Skeletal muscle cell (primary cell): ENCODE measurements at places on chromosomes 16 and 17.
A peak's percentile ranks its signal among the peaks of the same experiment; 100 is the strongest.

- DNase-seq = no peak
Measured at GRCh38 chr17:57614742-57615141, 130.4 kb downstream of the CCDC182 start.

DNA sequence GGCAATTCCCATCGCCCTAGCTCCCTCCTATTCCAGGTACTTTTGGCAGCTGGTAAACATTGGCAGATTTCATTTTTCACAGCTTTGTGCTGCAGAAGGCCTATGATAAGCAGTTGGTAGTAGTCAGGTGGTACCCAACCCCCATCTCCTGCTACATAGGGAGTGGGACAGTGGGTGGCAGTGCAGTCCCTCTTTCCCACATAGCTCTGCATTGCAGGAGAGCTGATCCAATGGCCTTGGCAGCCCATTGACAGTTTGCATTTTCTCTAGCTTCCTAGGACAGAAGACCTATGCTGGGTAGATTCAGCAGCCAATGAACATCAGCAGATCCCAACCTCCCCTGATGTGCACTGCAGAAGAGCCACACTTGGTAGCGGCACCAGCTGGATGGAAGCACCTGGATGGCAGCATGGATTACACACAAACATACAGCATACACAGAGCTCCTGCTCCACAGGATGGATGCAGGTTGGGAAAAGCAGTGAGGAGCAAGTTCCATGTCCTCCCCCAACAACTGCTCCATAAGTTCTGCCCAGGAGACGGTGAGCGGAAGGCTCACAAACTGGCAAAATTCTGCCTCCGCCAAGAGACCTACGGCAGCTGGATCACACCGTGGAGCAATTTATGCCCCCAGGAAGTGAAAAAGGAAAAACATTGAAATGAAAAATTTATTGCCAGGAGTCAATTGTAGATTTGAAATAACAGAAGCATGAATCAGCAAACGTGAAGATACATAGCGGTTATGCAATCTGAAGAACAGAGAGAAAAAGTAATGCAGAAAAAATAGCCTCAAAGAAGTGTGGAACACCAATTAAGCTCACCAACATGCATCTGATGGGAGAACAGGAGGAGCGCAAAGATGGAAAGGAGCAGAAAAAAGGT lies 95.7 kb downstream of the CACNG1 start:
- DNase-seq = peak; percentile 12

- no peak for DNase-seq
Measured at GRCh38 chr17:69702078-69702477, 287.6 kb downstream of the MAP2K6 start.

GRCh38 chr17:1177016-1177700 lies 2.6 kb downstream of the ABR start:
- DNase-seq = no peak
